Left ventricle myocardium inferior (tissue), 1 donor: ENCODE measurements at places on chromosomes 4 and X.

GRCh38 chr4:54060116-54060515 lies 4.3 kb downstream of the CHIC2 start:
- no peak for DNase-seq

DNA sequence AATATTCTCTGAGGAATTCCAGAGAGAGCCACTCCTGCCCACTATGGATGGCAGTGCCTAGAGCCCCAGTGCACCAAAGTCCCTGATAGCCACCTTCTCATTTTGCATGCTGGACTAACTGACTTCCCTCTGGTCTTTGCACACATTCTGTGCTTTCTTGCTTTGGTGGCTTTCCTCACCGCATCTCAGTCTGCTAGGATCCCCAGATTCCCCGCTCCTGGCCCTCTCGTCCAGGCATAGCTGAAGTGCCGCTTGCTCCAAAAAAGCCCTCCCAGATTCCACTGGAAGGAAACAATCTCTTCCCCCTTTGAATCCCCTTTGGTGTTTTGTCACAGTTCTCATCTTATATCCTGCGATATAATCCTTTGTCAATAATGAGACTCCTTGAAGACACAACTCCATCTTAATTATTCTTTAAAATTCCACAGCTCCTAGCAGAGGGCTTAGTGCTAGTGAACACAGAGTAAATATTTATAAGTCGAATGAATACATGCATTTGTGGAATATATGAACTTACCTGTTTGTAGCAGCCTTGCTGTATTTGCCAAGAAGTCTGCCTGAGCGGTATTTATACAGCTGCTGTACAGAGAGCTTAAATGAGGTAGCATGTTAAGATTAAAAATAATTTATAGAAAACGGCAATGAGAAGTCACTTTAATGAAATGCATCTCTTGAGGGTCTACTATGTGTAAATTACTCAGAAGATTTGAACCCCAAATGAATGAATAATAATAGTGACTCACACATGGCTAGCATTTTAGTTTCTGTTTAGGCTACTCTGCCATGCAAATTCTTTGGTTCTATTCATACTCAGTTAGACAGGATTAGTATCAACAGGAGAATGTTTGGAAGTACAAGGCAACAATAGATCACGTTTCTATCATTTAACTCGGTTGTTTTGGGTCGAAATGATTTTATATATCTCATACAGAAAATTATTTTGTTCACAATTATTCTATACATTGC lies 421.9 kb upstream of the TENM3 start:
- no peak for DNase-seq

DNA sequence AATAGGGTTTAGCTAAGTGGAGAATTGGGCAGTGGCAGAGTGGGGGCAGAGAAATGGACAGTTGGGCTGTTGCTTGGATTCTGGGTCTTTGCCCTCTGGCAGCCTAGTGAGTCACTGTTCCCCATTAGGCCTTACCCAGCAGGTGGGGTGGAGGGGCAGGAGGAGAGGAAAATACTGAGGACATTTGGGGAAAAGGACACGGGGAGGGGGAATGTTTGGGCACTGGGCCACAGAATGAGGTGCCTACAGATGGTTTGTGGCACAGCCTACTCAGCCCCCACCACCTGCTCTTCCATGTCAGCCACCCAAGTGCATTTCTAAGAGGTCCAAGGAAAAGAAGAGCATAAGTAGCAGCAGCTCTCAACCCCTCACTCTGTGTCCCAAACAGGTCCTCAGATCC lies 13.0 kb downstream of the SLC16A2 start:
- no peak for DNase-seq

DNA sequence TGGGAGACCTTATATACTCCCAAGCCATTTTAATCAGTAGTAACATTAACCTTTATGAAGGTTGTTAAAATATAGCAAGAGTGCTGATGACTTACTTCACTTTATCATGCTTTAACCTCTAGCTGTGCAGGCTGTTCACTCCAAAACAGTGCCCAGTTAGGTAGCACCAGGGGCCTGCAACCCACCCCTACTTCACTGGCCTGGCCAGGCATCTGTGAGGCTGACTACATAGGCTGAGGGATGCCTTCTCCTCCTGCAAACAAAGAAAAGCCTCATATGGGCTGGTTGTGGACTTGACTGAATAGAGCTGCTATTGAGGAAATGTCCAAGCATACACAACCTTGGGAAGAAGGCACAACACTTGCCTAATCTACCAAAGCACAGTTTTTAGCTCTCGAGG lies 172.8 kb downstream of the SHROOM3 start:
- DNase-seq: no peak

DNA sequence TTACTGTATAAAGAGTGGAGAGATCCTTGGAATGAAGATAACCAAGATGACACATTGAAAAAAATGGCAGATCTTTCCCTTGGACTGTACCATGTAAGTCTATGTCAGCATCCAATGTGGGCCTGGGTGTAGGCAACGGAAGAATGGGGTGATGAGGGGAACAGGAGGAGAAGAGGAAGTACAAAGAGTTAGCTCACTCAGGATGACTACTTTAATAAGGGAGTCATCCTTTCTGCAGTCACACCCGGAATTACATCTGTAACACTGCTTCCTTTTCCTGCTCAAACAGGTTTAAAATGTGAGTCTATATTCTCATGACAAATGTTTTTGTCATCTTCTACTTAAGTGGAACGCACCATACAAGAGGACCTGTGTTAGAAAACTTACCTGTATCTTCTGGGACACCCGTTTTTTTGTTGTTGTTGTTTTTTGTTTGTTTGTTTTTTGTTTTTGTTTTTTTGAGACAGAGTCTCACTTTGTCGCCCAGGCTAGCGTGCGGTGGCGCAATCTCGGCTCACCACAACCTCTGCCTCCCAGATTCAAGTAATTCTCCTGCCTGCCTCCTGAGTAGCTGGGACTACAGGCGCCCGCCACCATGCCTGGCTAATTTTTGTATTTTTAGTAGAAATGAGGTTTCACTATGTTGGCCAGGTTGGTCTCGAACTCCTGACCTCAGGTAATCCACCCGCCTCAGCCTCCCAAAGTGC lies 18.0 kb downstream of the HPSE start:
- no peak for DNase-seq
